ENCODE measurements at places on chromosomes 7 and 10.

DNA sequence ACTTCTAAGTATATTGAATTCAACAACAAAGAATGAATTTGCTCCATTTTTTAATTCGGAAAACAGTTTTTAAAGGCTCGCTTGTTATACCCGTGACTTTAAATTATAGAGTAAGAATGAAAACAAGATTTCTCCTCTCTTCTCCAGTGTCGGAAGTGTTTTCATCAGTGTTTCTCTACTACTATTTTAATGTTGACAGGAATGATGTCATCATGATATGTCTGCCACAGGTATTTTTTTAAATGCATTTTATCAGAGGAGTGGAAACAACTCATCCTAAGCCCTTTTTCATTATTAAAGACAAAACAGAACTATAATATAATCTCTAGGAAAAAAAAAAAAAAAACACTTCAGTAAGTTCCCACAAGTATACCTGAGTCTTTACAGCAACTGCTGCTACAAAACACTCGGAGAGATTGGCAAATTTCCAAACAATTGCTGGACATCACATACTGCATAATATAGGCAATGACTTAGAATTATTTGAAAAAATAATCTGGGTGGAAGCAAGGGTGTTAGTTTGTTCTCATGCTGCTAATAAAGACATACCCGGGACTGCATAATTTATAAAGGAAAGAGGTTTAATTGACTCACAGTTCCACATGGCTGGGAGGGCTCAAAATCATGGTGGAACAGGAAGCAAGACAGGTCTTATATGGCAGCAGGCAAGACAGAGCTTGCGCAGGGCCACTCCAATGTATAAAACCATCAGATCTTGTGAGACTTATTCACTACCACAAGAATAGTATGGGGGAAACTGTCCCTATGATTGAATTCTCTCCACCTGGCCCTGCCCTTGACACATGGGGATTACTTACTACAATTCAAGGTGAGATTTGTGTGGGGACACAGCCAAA is 4.8 kb upstream of the RNF32 start:
- DNase-seq, result no peak

GRCh38 chr7:66138994-66139752 is 24.5 kb downstream of the CRCP start:
- no peak for DNase-seq

- no peak for DNase-seq
These were observed 226.4 kb downstream of the TWIST1 start for GRCh38 chr7:18890885-18891621.

GRCh38 chr10:46308666-46309450 is 22.1 kb downstream of the ANTXRL start:
- no peak for DNase-seq

GRCh38 chr10:45053569-45054100 is 52.9 kb downstream of the ZNF22 start:
- no peak for DNase-seq

DNA sequence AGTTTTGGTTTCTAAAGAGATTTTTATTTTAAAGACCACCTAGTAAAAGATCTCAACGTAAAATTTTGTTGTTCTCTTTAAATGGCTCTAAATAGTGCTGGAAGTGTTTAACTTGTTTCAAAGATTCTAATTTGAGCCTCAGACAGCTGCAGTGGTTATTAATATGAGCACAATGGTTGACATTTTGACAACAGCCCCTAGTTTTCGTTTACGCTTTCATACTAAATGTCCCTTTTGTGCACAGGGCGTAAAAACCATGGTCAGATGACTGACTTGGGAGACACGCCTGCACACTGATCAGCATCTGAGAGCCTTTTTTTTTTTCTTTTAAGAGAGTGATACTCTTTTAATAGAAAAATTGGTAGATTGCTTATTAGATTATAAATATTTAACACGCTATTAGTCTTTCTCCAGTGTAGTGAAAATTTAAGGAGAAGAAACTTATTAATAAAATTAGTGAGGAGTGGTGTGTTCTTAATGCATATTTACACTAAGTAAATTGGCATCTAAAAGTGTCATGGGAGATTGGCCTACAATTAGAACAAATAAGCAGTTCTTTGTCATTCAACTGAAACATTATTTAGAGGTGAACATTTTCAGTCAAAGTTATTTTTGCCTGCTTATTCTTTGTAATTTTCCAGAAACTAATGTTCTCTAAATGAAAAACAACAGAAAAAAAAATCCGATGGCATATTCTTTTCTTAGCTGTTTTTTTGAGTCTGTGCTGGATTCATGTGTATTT is 182.8 kb upstream of the PHYHIPL start:
- DNase-seq, result no peak

- no peak for DNase-seq
These were observed 527.1 kb upstream of the CELF2 start for GRCh38 chr10:10490581-10490980.

- DNase-seq, result peak; percentile 22
These were observed 91.8 kb downstream of the SH3PXD2A start for GRCh38 chr10:103763374-103764202.

GRCh38 chr10:49830016-49830415 is 67.9 kb upstream of the OGDHL start:
- DNase-seq, result no peak

DNA sequence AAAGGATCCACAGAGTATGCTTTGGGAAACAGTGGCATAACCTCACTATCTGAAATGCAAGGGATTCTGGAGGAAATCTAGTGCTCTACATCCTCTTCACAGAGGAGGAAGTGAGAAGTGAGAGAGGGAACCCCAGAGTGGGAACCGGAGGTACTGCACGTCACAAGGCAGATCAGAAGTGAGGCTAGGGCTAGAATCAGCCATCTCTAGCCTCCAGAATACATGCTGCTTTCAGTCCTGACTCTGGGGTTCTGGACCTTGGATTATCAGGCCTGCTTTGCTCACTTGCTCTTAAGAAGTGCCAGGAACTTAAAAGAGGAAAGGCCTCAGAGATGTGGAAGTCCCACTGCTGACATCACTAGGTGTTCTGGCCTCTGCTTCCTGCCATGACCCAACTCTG is 25.7 kb downstream of the ZNF503 start:
- no peak for DNase-seq

DNA sequence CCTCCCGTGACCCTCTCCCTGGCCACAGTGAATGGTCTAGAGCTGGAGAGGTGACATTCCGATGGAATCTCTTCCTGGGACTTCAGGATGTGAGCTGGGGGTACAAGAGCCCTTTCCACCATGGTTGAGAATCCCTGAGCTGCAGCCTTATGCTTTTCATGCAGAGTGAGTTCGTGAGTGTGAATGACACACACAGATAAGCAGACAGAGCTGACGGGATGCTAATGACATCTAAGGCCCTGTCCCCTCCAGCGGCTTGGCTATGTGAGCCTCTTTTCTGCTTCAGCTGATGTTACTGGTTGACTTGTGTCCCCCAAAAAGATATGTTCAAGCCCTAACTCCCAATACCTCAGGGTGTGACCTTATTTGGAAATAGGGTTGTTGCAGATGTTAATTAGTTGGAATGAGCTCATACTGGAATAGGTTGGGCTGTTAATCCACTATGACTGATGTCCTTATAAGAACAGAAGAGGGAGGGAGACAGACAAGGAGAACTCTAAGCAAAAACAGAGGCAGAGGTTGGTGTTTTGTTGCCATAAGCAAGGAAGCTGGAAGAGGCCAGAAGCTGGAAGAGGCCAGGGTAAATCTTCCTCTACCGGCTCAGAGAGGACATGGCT is 111.1 kb upstream of the AFAP1L2 start:
- DNase-seq, result no peak

DNA sequence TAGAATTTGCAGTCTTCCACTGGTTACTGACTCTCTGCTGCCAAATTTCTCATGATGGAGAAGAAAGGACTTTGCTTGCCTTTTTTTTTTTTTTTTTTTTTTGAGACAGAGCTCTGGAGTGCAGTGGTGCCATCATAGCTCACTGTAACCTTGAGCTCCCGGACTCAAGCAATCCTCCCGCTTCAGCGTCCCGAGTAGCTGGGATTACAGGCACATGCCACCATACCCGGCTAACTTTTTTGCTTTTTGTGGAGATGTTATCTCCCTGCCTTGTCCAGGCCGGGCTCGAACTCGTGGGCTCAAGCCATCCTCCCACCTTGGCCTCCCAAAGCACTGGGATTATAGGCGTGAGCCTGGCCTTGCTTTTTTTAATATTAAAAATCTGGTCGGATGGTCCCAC is 6.2 kb downstream of the INSIG1 start:
- no peak for DNase-seq

- DNase-seq, result no peak
These were observed 239.1 kb downstream of the KCNMA1 start for GRCh38 chr10:77398558-77398957.

DNA sequence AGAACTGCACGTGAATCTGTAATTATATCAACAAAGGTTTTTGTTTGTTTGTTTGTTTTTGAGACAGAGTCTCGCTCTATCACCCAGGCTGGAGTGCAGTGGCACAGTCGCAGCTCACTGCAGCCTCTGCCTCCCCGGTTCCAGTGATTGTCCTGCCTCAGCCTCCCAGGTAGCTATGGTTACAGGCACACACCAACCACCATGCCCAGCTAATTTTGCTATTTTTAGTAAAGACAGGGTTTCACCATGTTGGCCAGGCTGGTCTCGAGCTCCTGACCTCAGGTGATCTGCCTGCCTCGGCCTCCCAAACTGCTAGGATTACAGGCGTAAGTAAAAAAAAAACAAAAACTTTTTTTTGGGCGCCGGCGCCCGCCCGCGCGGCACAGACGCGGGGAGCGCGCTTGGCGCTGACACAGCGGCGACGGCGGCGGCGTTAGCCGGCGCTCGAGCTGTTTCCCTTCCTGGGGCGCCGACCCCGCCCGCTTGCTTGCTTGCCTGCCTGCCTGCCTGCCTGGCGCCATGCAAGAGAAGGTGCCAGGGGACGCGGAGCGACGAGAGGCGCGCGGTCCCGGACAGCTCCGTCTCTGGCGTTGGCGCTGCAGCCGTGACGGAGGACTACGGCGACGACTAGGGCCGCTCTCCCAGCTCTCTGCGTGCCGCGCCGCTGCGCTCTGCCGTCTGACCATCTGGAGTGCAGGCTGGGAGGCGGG is 171.4 kb upstream of the NUPR2 start:
- DNase-seq, result no peak

- DNase-seq, result no peak
These were observed 137.2 kb downstream of the VIPR2 start for GRCh38 chr7:159007364-159007995.

GRCh38 chr10:71259815-71260501 is 47.6 kb downstream of the UNC5B start:
- DNase-seq, result no peak

DNA sequence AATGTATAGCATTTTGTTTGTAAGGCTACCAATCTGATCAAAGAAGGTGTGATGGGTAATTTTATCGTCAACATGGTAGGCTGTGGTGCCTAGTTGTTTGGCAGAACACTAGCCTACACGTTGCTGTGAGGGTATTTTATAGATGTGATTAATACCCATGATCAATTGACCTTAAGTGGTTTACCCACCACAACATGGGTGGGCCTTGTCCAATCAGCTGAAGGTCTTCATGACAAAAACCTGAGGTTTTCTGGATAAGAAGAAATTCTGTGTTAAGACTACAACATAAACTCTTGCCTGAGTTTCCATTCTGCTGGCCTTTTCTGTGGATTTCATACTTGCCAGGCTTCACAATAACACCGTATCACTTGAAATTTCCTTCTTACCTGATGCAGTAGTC is 131.8 kb upstream of the PPP1R3A start:
- DNase-seq, result no peak

DNA sequence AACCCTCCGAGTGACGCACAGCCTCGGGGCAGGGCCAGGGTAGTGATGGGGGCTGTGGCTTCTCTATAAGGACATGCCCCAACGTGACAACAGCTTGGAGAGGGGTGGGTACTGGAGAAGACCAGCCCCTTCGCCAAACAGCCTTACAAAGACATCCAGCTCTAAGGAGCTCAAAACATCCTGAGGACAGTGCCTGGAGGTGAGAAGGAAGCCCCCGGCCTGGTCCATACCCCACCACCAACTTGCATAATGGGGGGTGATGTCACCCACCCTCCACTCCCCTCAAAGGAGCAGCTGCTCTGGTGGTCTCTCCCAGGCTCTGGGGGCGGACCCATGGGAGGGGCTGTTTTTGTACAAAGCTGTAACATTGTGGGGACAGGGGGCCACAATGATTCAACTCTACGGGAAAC is 15.1 kb downstream of the PRSS2 start:
- no peak for DNase-seq

DNA sequence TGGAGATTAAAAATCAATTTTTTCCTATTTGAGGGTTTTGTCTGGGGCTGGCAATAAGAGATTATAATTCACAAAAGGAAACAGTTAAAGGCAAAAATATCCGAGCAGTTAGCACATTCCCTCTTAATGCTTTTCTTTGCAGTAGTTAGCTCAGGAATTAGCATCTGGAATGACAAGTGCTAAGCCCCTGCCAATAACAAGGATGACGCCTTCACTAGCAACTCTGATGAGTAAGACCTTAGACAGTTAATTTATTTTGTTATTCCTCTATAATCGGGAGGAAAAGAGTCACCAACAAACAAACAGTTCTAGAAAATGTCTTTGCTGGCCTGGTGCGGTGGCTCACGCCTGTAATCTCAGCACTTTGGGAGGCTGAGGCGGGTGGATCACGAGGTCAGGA is 151.3 kb downstream of the TRIL start:
- no peak for DNase-seq

DNA sequence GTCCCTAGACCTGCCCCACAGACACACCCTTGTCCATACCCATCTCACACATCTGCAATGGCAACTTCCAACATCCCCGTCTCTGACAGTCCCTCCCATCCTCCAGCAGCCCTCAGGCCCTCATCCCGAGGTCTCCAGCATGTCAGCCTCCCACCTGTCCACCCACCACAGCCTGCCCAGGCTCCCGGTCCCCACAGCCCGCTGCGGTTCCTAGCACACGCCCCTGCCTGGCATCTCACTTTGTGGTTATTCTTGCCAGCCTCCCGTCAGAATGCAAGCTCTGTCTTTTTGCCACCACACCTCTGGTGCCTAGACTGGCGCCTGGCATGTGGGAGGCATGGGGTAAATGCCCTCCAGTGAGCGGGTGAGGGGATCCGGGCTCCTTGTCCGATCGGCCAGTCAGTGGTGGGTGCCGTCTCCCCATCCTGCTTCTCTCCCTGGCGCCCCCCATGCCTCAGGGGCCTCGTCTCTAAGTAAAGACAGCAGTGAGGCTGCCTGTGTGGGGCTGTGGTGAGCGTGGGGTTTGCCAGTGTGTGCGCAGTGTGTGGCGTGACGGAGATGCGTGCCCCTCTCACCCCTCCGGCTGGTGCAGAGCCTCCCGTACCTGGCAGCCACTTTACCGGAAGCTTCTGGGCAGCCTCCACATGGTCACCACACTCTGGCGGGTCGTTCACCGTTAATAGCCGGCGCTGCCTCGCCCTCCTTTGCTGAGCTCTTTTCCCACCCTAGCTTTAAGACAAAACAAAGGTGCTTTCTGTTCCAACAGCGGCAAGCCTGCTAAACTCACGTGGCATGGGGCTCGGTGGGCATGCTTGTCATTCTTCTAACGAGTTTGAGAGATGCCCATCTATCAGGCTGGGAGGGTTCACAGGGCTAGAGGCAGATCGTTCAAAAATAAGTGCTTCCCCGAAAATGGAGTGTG is 28.5 kb upstream of the TTYH3 start:
- no peak for DNase-seq

- no peak for DNase-seq
These were observed 187.0 kb upstream of the GHITM start for GRCh38 chr10:83952314-83952713.

Data from erythroblast (primary cell).